Stimulated activated CD4-positive, alpha-beta T cell treated with anti-CD3 and anti-CD28 coated beads, Interleukin-15, amount 100 ng/mL, for 1 hour (primary cell): ENCODE measurements at places on chromosomes 4 and X.

GRCh38 chr4:61204353-61205060 is 4.4 kb downstream of the ADGRL3 start:
- DNase-seq: no peak

- no peak for DNase-seq
These were observed 62.6 kb upstream of the ALB start for GRCh38 chr4:73341454-73341853.

GRCh38 chrX:43141885-43142284 is 363.9 kb upstream of the PPP1R2C start:
- DNase-seq: no peak

GRCh38 chr4:154435895-154436294 is 55.7 kb downstream of the DCHS2 start:
- DNase-seq: no peak

- no peak for DNase-seq
These were observed 488.9 kb upstream of the FAT1 start for GRCh38 chr4:187212446-187213080.

GRCh38 chr4:137300776-137301175 is 231.5 kb downstream of the PCDH18 start:
- DNase-seq: no peak

DNA sequence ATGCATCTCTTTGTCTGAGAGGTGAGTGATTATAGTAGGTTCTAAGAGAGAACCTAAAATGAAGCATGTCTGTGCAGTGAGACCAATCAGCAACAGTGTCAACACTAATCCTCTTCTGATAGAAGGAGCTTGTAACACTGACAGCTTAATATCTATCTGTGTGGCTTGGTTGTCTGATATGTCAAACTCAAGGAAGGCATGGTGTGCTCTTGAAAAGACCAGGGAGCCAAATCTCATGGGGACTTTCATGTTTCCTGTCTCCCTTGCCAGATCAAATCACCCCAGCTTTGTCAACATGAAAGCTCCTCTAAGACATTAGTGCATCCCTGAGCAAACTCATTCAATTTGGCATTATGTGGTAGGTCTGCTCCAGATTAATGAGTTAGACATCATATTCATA is 95.4 kb downstream of the ANOS1 start:
- no peak for DNase-seq

DNA sequence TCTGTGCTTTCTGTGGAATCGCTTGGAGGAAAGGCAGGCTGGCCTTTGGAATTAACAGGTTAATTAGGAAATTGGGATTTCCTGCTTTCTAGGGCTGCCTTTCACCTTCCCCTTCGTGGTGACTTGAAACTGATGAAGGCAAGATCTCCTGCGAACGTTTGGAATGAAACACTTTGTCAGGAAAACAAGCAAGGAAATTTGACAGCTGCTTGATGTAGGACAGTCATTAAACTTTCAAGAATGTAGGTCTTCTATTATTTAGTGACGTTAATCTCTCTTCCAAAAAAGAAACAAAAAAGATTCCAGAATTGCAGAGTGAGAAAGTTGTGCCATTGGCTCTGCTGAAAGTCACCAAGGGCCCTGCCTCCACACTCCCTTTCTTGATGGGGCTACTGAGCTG is 155.7 kb upstream of the SCML1 start:
- DNase-seq: no peak

DNA sequence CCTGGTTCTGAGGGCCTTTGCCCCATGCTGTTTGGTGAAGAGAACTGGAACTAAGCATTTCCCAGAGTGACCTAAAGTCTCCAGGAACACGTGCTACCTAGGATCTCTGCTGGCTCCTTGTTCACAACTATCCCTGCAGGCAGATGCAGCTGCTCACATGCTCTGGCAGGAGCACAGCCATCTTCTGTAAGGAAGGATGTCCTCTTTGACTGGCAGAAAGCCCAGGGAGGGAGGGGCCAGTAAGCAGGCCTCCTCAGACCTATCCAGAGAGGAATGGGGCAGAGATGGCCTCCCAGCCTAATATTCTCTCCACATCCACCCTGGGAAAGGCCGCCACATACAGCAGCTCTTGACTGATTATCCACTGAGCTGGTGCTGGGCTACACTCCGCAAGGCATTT is 142.8 kb upstream of the EOLA2 start:
- no peak for DNase-seq

DNA sequence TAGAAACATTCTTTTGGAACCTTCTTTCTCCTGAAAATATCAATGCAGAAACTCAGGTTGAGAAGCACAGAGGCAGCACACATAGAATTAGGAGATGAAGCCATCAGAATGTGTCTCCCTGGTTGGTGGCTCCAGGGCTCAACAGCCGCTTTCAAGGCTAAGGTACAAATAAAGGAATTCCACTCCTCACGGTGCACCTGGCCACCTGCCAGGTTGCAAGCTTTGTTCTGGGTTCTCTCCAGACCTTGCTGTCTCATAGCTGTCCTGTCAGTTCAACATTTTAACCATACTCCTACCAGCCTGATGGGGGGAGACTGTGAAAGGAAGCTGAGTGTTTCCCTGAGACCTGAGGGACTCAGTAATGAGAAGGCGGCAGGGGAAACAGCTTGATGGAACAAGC is 96.3 kb upstream of the HPF1 start:
- no peak for DNase-seq

GRCh38 chr4:105122350-105122749 is 24.3 kb upstream of the TET2 start:
- DNase-seq: no peak

DNA sequence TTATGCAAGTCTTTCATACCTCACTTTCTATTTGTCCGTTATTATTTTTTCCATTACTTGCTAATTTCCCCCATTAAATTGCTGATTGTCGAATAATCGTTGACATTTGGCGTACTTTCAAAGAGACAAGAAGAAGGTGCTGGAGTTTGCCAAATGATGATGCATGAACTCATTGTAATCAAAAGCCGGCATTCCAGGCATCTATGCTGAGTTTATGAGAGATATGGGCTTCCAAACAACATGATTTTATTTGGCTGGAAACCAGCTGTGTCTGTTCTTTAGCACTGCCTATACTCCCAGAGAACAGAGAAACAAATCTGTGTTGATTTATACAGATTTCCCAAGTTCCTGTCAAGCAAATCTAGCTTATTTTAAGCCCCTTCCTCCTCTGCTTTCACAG is 80.8 kb upstream of the RPS6KA3 start:
- no peak for DNase-seq

DNA sequence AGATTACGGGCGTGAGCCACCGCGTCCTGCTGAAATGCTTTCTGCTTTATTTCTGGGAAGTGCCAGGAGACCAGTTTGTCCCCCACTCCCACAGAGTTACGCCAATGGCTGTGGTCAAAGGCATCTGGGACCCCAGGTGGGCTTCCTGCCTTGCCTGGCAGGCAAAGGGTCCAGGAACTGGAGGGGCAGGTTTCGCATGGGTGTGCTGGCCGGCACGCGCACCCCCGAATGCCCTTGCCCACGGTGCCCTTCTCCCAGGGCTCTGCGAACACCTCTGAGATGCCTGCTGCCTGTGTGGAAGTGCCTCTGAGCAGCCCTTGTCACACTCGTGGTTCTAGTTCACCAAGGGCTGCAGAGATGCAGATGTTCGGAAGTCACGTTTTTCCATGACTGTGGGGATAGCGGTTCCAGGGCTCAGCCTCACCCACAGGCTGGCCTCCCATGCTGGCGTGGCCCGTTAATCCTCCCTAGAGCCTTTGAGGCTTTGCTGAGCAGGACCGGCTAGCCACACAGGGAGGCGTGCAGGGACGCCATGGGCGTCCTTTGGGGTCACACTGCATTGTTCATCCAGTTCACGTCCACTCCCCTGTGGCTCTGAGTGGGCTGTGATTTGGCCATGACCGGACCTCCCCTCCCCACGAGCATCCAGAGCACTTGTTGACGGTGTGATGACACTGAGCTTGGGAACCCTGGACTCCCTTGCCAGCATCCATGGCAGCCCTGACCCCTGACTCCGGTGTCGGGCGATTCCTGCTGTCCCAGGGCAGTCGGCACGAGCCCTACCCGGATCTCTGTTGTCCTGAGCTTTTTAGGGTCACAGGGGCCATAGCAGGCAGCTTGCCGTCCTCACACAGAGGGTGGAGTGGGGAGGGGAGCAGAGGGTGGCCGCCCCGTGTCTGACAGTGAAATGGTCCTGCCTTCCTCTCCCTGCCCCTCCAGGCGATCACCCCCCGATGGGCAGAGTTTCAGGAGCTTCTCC is 12.7 kb upstream of the ADD1 start:
- no peak for DNase-seq

DNA sequence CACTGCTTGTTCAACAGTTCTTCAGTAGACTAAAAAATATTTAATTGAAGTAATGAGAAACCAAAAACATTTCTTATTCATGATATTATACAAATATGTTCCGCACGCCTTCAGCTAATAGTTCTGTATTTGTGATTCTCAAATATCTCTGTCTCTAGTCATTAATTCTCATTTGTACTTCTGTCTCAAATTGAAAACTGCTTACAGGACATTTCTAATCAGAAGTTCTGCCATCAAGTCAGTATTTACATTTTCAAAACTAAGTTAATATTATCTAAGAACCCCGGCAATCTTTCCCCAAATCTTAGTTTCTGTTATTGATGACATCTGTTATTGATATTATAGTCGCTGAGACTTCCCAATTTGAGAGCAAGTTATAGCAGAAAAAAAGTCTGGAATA is 78.6 kb upstream of the PGRMC2 start:
- DNase-seq: no peak

GRCh38 chr4:154807042-154807630 is 26.1 kb downstream of the RBM46 start:
- no peak for DNase-seq

DNA sequence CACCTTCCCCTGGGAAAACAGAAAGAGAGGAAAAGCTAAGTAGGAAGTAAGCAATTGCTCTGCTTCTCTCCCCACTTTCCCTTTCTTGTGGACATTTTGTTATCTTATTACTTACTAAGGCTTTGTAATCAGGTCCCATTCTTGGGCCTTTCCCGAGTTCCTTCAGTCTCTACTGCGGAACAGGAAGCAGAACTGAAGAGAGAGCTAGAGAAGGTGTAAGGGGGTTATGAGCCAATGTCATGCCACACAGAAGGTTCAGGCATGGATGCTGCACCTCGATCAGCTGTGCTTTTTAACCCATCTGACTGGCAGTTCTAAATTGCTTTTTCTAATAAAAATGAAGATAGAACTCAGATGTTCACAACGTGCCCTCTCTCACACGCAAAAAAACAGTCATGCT is 83.6 kb downstream of the MID1 start:
- DNase-seq: no peak

DNA sequence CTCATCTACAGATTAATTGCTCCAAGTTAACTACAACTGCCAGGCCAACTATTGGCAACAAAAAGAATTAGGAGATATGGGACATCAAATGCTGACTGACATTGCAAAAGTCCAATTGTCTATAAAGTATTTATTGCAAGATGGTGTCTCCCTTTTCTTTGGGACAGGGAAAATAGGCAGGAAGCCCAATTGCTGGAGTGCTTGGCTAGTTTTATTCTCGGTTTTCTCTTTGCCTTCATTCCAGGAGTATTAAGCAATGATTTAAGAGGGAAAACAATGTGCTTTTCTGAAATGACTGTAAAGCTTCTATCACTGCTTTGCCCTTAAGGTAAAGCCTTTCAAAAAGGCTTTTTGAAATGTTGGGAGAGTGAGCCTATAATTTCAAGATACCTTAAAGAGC is 62.8 kb upstream of the DIAPH2 start:
- DNase-seq: no peak

GRCh38 chrX:144732588-144732987 is 514.7 kb upstream of the SPANXN1 start:
- DNase-seq: no peak

DNA sequence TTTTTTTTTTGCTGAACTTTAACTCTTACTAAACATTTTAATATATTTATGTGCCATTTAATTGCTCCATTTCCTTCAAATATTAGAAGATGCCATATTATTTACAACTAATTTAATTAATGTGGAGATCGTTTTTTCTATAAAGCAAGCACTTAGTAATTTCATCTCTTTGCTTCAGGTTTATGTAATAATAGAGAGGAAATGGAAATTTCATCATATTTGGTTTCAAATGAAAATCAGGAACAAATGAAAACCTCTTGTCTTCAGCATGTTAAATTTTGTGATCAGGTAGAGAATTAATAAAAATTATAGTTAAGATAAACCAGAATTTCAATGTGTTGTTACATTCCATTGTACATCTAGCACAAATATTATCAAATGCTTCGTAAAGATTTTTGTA is 120.1 kb downstream of the SYNPO2 start:
- no peak for DNase-seq

DNA sequence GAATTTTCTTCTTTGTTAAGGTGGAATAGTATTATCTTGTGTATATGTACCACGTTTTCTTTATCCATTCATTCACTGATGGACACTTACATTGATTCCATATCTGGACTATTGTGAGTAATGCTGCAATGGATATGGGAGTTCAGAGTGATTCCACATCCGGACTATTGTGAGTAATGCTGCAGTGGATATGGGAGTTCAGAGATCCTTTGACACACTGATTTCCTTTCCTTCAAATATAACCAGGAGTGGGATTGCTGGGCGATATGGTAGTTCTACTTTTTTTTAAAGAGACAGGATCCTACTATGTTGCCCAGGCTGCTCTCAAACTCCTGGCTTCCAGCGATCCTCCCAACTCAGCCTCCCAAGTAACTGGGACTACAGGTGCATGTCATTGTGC is 12.1 kb downstream of the TMEM156 start:
- DNase-seq: no peak

DNA sequence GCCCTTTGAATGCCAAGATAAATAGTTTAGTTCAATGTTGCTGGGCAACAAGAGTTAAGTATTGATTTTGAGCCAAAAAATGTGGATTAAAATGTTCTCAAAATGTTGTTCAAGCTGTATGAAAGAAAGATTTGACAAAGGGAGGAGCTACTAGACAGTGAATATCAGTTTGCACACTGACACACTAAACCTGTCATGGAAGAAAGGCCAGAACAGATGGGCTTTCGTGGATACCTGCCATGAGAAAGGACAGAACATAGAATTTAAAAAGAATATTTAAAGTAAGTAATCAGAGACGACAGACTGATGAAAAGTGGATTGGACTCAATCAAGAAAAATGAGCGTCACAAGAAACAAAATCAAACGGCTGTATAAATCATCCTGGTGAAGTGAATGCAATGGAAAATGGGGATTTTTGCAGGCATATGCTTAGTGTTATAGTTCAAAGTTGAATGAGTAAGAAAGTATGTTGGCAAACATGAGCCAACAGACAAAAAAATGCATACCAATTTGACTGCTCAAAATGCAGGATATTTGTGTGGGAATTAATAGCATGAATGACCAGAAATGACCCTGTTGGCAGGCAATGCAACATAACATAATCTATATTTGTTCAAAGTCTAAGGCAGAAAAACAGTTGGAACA is 7.4 kb downstream of the PCDH18 start:
- no peak for DNase-seq

DNA sequence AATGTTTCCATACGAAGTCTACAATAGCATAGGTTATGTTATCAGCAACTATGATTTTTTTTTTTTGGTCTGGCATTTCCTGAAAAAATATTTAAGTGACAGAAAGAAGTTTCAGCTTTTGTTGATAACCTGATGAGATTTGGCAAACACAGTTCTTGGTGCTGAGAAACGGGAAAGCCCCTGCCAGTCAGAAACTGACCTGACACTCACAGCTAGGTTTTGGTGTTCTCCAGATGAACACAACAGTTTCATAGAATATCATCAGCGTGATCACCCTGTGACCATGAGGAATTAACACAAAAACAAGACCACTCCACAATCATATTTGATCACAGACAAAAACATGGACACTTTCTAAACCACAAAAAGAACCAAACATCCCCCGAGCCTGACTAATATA is 152.5 kb upstream of the DCAF8L1 start:
- DNase-seq: no peak

GRCh38 chr4:38785901-38786402 is 3.2 kb upstream of the TLR10 start:
- DNase-seq: no peak

GRCh38 chr4:79445371-79445781 is 37.3 kb upstream of the GK2 start:
- no peak for DNase-seq
